Muscle of leg (tissue), 16 donors: ENCODE measurements at places on chromosomes 4 and X.

- DNase-seq: no peak
These were observed 387.7 kb upstream of the TEX13C start for GRCh38 chrX:124931958-124932357.

- no peak for DNase-seq
These were observed 72.4 kb upstream of the TBL1X start for GRCh38 chrX:9392445-9392844.

DNA sequence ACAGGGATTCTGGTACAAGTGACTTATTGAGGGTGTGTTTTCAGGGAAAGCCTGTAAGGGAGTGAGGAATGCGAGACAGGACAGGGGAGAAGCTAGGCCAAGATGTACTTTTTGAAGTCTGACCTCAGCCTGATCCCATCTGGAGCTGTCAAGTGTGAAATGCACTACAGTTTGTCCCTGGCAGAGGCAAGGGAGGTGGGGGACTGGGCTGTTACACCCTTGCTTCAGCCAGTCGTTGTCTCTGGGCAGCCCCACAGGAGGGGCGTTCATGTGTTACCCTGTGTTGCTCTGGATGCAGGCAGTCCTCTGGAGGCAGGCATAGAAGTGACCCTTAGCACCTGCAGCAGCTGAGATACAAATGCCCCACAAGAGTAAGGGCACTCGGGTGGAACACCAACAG is 25.8 kb downstream of the PPEF1 start:
- no peak for DNase-seq

- DNase-seq: no peak
These were observed 40.6 kb downstream of the USP26 start for GRCh38 chrX:133056341-133056740.

DNA sequence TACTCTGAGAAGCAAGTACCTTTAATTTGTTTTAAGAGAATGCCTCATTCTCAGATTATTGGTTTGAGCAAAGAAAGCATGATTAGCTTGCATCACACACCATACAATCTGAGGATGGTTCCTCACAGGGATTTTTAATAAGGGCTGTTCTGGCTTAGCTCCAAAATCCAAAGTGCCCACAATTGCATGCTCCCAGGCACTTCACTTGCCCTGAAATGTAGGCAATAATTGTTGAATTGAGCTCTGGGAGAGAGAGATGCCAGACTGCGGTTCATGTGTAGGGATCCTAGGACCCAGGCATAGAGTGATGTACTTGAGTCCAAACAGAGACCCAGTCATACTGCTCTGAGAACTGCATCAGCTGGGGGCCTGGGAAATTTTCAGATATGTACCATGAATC is 358.4 kb upstream of the CXorf51B start:
- DNase-seq: no peak

GRCh38 chrX:147364896-147365295 is 546.8 kb upstream of the FMR1 start:
- no peak for DNase-seq

- no peak for DNase-seq
These were observed 60.9 kb upstream of the SMAD1 start for GRCh38 chr4:145420595-145421214.

GRCh38 chrX:113124693-113125092 is 284.1 kb upstream of the AMOT start:
- no peak for DNase-seq

- DNase-seq: peak; percentile 80
These were observed 1144.1 kb upstream of the IGFBP7 start for GRCh38 chr4:58254291-58254690.

- DNase-seq: no peak
These were observed 16.2 kb upstream of the NAP1L5 start for GRCh38 chr4:88713782-88714181.

DNA sequence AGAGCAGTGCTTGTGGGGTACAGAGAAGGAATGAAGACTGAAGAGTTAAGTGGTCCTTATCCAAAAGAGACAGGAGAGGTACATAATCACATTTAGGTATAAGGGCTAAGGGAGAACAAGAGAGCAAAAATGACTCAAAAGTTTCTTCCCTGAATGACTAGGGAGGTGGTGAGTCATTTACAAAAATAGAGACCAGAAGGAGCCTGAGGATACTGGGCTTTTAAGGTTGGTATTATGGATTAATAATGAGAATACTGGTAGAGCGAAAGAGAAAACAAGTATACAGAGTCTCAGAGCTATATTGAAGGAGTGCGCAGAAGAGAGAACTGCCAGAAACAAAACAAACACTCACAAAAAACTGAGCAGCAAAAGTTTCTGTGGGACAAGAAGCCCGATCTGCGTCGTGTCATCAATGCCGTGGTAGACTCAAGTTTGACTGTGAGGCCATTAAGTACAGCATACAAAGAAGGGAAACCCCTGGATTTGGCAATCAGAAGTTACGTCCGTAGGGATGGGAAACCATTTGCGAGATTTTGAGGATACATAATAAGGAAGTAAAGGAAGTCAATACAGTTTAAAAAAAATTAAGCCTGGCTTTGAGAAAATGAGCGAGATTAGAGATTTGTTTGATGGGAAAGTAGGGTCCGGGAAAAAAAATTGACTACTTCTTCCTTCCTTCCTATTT is 129.1 kb upstream of the STIM2 start:
- DNase-seq: no peak

GRCh38 chrX:19303256-19303880 is 40.4 kb upstream of the PDHA1 start:
- DNase-seq: peak; percentile 94

- DNase-seq: no peak
These were observed 773 bp upstream of the TXLNG start for GRCh38 chrX:16785247-16786138.

DNA sequence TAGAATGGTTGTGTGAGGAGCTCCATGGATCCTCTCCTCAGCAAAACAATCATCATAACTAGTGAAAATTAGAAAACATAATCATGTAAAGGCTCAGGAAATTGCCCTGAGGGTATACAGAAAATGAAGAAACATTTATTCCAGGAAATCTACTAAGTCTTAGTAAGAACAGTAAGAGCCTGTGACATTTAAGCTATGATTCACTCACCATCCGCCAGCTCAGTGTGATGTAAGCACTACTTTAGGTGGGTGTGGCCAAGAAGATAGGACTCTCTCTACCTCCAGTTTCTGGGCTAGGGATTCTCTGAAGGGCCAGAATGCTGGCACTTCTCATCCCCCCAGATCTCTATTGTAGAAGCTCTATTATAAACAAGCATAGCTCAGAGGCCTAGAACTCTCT is 147.5 kb downstream of the DLG3 start:
- no peak for DNase-seq

GRCh38 chrX:72121383-72121782 is 10.3 kb downstream of the RTL5 start:
- DNase-seq: peak; percentile 77

GRCh38 chr4:154478128-154478527 is 13.5 kb downstream of the DCHS2 start:
- no peak for DNase-seq

DNA sequence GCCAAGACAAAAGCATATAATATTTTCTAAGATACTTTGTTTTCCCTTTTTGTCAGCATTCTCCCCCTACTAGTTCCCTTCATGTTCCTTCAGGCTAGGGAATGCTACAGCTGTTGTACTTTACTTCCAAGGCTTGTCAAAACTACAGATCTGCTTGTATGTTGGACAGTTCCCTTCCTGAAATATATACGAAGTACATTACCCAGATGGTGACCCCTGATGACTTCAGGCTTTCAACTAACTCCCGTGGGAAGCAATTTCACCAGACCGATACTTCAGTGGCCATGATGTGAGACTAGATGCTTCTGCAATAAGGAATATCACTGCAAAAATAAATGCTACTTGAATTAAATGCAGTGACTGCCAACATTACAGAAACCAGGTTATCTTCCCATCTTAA is 332.8 kb downstream of the SH2D1A start:
- peak; percentile 34 for DNase-seq

- peak; percentile 59 for DNase-seq
These were observed 95.7 kb downstream of the DCLK2 start for GRCh38 chr4:150173982-150174398.

DNA sequence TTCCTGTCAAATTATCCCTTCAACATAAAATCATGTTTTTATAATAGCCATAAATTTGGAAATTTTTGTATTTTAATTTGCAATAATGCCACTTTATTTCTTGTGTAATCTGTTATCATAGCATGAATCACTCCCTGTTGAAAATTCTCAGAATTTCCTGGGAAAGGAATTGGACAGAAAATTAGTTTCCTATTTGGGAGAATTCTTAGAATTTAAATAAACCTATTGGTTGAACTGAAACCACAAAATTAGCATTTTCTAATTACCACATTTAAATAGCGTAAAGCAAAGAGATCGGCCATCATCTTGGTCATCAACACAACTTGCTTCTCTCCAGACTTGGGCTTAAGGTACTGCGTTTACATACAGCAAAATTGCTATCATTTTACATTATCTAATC is at the start of gene CSN1S1:
Gene CSN1S1, plus strand, starts transcription at position 301 of the 400 bp plus-strand sequence. CDS start 1,488 bp downstream, outside the sequence.
- no peak for DNase-seq

DNA sequence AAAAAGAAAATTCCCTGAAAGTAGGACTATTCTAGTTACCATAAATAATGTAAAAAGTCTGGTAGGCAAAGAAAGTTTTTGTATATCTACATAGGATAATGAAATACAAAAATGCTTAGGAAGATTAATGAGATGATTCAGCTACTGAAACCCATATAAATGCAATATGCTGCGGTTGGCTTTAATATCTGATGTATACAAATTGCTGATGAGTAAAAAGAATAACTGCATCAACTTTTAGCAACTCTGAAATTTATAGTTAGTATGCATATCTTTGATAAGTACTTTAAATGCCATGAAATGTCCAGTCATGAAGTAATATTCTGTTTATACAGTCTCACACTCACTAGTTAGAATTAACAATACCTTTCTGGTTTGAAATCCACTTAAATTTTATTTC is 404.8 kb downstream of the TLL1 start:
- DNase-seq: no peak
